NCI-H1417 (cell line): ENCODE measurements at places on chromosomes 16 and 17.

DNA sequence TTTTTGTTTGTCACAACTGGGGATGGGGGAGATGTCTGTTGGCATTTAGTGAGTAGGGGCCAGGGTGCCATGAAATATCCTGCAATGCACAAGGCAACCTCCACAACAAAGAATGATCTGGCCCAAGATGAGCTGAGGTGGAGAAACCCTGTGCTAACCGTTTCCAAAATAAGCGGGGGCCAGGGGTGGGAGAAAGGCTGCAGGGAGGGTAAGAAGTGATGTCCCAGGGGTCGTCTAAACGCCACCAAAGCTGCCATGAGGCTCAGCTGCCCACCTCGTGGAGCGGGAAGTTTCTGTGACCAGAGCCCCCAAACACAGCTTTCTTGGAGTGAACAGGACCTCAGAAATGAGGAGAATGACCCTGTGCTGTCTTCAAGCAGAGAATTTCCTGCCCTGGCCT is 76.5 kb upstream of the CDH5 start:
- DNase-seq, result no peak

GRCh38 chr16:85134076-85134788 is 22.0 kb upstream of the CIBAR2 start:
- no peak for DNase-seq

DNA sequence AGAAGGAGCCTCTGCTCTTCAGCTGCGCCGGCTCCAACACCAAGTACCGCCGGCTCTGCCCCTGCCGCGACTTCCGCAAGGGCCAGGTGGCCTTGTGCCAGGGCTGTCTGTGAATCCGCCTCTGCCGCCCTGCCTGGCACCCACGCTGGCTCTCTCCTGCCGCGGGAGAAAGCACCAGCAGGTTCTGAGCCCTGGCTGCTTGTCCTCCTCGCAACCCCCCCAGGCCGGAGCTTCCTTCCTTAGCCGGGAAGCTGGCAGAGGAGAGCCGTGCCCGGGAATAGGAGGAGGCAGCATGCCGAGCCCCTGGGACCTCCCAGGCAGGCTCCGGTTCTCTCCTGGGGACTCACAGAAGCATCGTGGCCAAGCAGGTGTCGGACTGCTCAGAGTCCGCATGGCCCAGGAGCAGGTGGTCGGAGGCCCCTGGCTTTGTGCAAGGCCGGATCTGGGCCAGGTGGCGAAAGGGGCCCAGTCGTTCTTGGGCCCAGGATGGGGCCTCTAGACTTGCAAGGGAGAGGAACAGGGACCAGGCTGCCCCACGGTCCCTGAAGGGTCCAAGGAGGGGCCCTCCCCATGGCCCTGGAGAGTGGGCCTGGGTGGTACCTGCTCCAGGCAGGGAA is 80.6 kb downstream of the MGAT5B start:
- DNase-seq, result no peak

DNA sequence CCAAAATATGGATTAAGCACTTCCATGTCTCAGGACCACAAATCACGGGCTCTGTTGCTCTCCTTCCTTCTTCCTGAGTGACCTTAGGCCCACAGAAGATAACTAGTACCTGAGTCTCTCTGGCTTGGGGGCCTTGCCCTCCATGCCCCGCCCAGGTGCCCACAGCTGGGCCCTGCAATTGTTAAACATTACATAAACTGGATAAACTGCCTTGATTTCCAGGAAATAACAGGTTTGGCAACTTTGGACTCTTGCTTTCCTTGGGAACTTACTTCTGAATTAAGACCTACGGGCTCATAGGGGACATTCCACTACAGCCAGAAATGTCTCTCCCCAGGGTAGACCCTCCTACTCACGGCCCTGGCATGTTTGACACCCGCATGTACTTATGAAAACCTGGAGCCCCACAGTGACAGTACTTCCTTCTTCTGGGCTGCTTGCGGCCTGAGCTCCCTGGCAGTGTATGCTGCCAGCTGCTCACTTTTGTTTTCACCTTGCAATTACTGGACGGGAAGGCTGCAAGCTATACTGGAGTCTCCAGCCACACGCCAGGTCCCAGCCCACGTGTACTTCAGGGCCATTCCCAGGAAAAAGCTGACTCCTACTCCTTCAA is 2.3 kb upstream of the UBALD2 start:
- DNase-seq, result no peak

DNA sequence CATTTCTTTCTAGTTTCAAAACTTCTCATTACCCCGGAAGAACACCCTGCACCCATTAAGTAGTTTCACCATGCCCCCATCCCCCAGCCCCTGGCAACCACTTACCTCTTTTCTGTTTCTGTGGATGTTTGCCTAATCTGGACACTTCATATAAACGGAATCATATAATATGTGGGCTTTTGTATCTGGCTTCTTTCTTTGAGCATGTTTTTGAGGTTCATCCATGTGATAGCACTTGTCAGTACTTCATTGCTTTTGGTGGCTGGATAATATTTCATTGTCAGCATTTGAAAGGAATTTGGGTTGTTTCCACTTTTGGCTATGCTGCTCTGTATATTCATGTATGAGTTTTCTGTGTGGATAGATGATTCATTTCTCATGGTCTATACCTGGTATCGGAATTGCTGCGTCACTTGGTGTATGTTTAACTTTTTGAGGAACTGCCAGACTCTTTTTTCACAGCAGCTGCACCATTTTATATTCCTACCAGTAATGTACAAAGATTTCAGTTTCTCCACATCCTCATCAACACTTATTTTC is 30.0 kb upstream of the SLC5A10 start:
- no peak for DNase-seq

DNA sequence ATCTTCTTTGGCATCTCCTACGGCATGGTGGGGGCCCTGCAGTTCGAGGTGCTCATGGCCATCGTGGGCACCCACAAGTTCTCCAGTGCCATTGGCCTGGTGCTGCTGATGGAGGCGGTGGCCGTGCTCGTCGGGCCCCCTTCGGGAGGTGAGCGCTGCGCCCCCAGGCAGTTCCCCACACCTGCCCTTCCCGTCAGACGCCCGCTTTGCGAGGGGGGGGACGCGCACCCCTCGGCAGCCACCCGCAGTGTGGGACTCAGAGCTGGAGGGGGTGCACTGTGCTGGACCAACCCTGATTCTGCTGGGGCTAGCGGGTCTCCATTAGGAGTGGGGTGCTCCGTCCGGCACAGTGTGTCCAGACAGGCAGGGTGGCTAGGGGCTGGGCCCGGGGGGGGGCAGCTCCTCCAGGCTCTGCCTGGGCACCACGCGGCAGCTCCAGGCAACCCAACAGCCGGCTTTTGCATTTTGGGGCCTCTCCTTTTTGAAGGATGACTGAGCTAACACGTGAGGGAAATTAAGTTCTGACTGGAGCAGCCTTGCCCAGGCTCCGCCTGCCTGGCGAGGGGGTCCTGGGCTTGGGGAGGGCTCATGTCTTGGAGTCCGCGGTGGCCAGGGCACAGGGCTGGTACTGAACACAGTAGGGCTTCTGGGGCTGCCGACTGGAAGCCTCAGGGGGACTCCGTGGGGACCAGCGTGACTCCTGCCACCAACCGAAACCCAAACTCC is 9.1 kb downstream of the SLC16A3 start:
- no peak for DNase-seq

DNA sequence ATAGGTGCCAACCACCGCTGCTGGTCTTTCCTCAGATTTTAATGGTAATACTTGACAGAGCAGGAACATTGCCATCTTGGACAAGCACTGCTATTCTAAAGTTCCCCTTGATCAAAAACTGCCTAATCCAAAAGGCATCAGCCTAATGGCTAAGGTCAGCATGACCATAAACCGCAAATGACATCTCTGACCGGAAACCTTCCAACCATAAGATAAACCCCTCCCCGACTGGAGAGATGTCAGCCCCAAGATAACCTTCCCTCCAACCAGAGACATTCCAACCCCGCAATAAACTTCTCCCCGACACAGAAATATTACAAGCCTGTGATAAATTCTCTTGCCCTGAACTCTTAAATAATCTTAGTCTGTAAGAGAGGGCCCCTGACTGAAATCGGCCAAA is 7.4 kb upstream of the DHX40 start:
- no peak for DNase-seq
